ENCODE measurements at places on chromosomes 4 and X.

DNA sequence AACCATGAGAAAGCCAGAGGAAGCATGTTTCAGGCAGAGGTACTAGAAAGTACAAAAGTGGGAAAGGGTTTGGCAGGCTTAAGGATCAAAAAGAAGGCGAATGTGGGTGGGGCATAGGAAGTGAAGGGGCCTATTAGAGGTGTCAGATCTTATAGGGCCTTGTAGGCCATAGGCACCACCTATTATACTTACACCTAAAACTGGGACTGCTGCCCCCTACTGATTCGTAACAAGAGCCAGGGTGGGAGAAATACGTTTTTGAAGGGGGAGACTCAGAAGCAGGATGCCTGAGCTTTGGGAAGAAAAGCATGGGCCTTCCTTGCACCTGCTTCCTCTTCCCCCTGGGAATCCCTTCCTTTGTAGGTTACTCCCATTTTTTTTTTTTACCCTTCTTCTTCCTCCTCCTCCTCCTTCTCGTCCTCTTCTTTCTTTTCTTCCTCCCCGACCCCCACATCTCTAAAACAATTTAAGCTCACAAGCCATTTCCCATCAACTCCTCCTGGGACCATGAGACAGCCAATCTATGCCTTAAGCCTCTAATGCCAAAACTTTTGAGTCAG lies 40.7 kb upstream of the GPC3 start:
- no peak for DNase-seq

- DNase-seq: no peak
Observed at GRCh38 chr4:7783541-7783940, 156.1 kb downstream of the AFAP1 start.

GRCh38 chr4:47498899-47499298 lies 13.8 kb downstream of the ATP10D start:
- no peak for DNase-seq

- DNase-seq: no peak
Observed at GRCh38 chr4:81453024-81453423, 18.7 kb downstream of the RASGEF1B start.

GRCh38 chr4:81358154-81358553 lies 113.6 kb downstream of the RASGEF1B start:
- DNase-seq: no peak

DNA sequence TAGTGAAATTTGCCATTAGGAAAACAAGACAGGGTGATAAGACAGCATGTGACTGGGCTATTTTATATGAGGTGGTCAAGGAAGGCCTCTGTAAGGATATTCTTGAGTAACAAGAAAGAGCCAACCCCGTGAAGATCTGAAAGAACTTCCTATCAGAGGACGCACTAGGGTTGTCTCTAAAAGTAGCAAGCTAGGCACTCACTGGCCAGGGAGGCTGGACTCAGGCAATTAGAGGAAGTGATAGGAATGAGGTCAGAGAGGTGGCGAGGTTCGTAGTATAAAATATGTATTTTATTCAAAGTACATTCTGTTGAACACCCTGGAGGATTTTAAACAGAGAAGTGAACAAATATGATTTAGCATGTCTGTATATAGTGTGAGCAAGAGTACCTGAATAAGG lies 4.6 kb downstream of the BMPR1B start:
- no peak for DNase-seq
